ENCODE measurements at places on chromosomes 4 and X. TPM values are rescaled to one million over a fixed set of nuclear protein-coding genes. Genes with fewer than 3 reads are reported as not detected.

DNA sequence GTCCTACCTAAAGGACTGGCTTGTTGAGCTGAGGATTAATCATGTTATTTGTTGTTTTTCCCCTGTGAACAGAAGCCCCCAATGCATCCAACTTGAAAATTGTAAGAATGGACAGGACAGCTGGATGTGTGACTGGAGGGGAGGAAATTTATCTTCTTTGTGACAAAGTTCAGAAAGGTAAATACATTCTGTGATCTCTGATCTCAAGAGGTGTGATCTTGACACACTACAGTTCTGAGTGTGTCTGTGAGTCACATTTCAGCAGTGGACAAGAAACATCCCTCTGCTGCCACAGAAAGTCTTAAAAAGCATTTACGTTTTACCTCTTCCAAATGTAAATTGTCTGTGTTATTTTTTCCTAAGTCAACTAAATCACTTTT, 79.3 kb downstream of the NFKB1 start:
- no peak for DNase-seq

DNA sequence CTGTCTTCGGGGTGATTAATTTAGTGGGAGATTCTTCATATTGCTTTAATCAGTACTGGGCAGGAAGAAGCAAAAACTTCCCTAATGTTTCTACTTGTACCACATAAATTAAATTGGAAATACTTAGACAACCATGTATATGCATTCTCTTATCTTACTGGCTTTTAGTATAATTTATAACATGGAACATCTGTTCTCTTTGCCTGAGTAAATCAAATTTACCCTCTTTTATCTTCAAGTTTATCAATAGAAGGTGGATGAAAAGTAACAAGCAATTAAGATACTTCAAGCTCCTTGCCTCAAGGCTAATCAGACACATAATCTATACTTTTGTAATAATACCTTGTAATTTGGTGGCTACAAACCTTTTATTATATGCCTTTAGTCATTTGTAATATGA, 274.4 kb upstream of the ARX start:
- no peak for DNase-seq

DNA sequence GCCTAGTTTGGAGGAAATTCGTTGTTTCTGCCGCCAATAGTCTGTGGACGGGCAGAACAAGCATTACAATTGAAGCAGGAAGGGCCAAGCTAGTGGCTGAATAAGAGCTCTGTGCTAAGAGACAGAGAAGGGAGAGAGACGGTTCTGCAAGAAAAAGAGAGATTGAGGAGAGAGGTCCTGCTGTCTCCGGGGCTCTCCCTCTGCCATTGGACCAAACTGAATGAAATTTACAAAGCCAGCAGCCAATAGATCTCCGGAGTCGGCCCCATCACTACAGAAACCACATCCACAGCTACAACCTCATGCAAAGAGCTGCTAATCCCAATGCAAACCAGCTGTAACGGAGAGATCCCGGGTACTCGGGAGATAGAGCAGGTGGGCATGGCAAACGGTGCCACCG, at the start of gene NLGN4X:
TSS of gene NLGN4X (minus strand) at position 148 of the 400 bp plus-strand sequence. CDS start 77,401 bp downstream, outside the sequence.
- DNase-seq, result no peak

DNA sequence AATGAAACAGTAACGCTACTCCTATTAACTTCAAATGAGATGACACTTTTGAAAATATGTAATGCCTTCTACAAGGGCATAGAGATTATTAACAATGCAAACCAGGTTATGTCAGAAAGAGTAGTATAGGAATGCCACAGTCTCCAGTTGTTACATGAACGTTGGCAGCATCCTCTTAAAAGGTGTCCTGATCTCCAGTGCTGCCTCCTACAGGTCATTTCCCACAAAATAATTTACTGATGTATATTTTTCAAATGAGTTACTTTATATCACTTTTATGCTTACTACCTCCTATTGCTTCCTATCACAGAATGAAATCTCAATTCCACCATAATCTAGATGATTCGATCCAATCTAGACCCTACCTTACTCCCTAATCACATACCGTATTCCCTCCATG, 195.2 kb upstream of the EPHA5 start:
- DNase-seq, result peak; percentile 1

DNA sequence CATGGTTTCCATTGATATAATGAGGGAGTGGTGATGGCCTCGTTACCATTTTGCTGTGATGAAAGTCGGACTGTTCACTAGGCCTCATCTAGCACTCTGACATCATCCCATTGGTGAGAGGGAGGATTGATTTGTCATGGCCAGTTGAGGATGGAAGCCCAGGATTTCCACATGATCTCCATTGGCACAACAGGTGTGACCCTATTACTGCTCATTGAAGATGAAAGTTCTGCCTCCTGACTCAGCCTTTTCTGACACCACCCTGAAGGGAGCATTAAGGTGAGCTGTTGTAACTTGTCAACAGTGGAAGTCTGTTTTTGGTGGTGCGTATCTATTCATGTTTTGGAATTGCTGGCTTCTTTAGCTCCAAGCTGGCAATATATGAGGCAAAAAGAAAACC, 144.2 kb downstream of the PABPC4L start:
- DNase-seq, result no peak

Gene EMCN
- total RNA-seq, result not detected

DNA sequence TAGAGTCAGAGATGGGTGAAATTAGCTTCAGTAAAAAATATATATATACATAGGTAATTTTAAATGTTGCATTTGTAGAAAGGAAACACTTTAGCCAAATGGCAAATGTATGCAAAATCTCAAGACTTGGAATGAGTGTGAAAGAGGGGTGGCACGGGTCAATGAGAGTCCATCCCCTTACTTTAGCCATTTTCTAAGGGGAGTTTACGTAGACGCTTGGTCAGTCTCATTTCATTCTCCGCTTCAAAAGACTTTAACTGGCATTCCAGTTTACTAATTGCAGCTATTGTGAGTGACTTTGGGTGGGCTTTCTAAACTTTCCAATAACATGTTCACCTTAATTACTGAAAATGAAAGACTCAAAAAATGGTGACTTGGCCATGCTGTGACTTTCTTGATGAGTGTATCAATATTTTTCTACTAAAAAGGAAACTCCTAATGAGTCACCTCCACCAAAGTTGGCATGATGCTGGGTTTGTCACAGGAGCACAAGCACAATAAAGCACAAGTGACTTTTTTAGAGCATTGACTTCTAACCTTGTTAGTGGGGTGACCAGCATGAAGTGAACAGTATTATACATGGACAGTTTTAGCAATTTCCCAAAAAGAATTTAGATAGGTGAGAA, 356.0 kb upstream of the RASGEF1B start:
- no peak for DNase-seq

GRCh38 chrX:34790026-34790425, 132.9 kb upstream of the TMEM47 start:
- DNase-seq, result no peak

DNA sequence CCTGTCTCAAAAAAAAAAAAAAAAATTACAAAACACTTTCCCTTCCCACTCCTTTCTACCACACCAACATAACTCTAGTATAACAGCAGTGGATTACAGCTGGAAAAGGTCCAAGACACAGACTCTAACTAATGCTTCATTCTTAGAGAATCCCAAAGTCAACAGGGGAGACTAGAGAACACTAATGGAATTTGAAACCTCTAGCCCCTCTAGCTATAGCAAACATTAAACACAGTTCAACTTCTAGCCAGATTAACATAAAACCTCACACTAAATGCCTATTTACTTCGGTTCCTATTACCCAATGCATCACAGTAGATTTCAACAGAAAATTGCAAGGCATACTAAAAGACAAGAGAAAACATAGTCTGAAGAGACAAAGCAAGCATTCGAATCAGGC, 10.5 kb upstream of the DHX15 start:
- no peak for DNase-seq

DNA sequence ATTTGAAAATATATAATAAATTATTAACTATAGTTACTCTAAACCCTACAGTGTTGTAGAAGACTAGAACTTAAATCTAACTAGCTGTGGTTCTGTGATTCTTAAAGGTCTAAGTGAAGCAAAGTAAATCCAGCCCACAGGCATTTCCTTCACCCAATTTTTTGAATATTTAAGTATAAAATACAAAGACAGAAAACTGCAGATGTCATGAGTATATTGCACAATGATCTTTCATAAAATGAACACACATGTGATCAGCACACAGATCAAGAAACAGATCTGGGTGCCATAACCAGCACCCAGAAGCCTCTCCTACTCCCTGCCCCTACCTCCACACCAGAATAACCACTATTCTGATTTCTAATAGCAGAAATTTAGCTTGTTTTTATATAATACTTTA, 82.9 kb downstream of the CAMK2D start:
- no peak for DNase-seq

Measured in OCI-LY7 (cell line).